H1 (cell line): ENCODE measurements at places on chromosomes 6 and 20. TPM values are rescaled to one million over a fixed set of nuclear protein-coding genes. Genes with fewer than 3 reads are reported as not detected.

DNA sequence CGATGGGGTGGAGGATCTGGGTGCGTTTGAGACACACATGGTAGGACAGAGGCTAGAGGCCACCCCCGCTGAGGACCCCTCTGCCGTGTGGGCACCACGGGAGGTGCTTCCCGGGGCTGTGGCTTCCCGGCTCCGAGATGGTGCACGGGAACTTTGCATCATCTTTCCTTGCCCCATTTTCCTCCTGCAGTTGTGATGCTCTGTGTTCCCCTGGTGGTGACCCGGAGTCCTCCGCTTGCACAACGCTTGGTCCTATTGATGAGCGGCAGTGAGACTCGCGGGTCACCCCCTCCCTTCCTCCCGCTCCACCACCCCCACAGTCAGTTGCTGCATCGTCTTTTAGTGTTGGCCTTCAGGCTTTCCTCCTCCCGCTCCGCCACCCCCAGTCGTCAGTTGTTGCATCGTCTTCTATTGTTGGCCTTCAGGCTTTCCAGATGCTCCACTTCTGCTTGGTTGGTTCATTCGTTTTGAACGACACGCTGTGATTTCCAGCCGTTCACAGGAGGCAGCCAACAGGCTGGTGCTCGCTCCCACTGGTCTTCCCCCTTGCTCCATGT is 37.3 kb downstream of the PYGB start:
- H3K27me3 ChIP-seq, result no peaks in the 10 kb centered on the region
- H3K4me1 ChIP-seq, result no peaks in the 10 kb centered on the region
- peak; percentile 52 for DNase-seq
- peaks cover 4% of the 10 kb centered on the region; the same call in 1 of the 2 replicates for H3K36me3 ChIP-seq
- H3K27ac ChIP-seq, result no peak overlapping the region

GRCh38 chr6:139597771-139598755 is 223.6 kb upstream of the CITED2 start:
- H3K4me3 ChIP-seq, result no peak overlapping the region
- no peaks in the 10 kb centered on the region for H3K36me3 ChIP-seq
- H3K4me1 ChIP-seq, result no peaks in the 10 kb centered on the region
- no peak for DNase-seq

- no peak for DNase-seq
- no peaks in the 10 kb centered on the region for H3K27me3 ChIP-seq
- H3K27ac ChIP-seq, result no peak overlapping the region
- no peaks in the 10 kb centered on the region for H3K36me3 ChIP-seq
- H3K4me3 ChIP-seq, result no peak overlapping the region
- H3K4me1 ChIP-seq, result no peaks in the 10 kb centered on the region; the same call in 1 of the 2 replicates
These were observed 22.5 kb downstream of the RAB22A start for GRCh38 chr20:58331961-58332551.

DNA sequence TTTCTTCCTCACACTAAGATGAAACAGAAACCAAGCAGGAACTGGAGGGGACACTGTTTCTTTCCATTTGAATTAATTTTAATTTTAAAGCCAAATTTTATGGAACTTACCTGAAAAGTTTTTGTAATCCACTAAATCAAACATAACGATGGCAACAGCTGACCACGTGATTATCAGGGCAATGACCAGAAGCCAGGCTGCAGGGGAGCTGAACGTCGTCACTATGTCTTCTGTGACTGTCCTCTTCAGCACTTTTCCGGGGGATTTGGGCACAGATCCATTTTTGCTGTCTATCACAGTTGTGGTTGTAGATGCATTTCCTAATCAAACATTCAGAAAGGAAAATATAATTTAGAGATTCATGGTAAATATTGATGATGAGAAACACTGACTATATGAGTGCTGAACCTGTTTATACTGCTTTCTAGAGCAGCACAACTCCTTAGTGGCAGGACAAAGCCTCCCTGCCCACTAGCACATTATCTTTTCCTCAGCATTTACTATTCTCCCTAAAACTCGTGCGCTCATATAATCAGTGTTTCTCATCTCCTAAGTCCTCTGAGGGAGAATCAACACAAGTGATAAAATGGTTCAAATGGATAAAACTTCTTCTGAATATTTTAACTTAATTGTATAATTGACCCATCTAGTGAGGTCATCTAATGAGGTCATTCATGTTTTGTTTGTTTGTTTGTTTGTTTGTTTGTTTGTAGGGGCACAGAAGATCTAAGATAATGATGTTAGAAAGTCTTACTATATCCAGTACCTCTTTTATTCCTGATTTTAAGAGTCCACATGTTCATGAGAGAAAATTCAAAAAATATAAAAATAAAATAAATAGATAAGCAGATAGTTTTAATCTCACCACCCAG is 65.7 kb downstream of the TRDN start:
- peaks cover 36% of the 10 kb centered on the region for H3K36me3 ChIP-seq
- no peak for DNase-seq
- no peaks in the 10 kb centered on the region for H3K4me1 ChIP-seq
- H3K27me3 ChIP-seq, result no peaks in the 10 kb centered on the region
- no peak overlapping the region for H3K27ac ChIP-seq
- no peak overlapping the region for H3K4me3 ChIP-seq

- H3K4me3 ChIP-seq, result no peak overlapping the region
- H3K4me1 ChIP-seq, result no peaks in the 10 kb centered on the region
- DNase-seq, result no peak
- no peaks in the 10 kb centered on the region; the same call in 1 of the 2 replicates for H3K27me3 ChIP-seq
These were observed 619.4 kb upstream of the CDH4 start for GRCh38 chr20:60632391-60633262.

DNA sequence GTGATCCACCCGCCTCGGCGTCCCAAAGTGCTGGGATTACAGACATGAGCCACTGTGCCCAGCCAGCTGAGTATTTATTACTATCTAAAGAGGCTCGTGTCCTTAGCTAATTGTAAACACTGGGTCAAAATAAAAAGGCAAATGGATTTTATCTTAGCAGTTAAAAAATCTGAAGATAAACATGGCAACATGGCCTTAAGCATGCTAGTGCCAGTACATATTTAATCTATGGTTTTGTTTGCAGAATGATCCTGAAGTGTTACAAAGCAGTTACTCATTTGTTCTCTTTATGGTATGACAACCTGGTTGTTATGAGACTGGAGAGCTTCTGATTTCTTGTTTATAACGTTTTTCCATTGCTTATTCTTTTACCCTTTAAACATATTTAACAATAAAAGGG is 3.9 kb upstream of the KIAA0408 start:
- no peaks in the 10 kb centered on the region for H3K36me3 ChIP-seq
- H3K27me3 ChIP-seq, result no peaks in the 10 kb centered on the region
- no peak overlapping the region for H3K27ac ChIP-seq
- DNase-seq, result no peak
- H3K4me3 ChIP-seq, result no peak overlapping the region

Gene MUC21
- total RNA-seq, result not detected in 2 replicates

Gene TMEM151B
- 15.5 and 15.7 TPM in 2 replicates for total RNA-seq

- H3K4me1 ChIP-seq, result peaks cover 6% of the 10 kb centered on the region
- no peak overlapping the region for H3K4me3 ChIP-seq
- H3K27me3 ChIP-seq, result no peaks in the 10 kb centered on the region
- H3K27ac ChIP-seq, result no peak overlapping the region
- no peak for DNase-seq
These were observed 5.3 kb downstream of the SCAF8 start for GRCh38 chr6:154738551-154738961.

- peaks cover under 1% of the 10 kb centered on the region; the same call in 1 of the 2 replicates for H3K27me3 ChIP-seq
- no peak overlapping the region for H3K27ac ChIP-seq
- H3K4me3 ChIP-seq, result no peak overlapping the region
- no peaks in the 10 kb centered on the region for H3K4me1 ChIP-seq
These were observed 165.3 kb upstream of the FAM83B start for GRCh38 chr6:54681267-54681666.

Gene ELOVL2
- total RNA-seq, result 0.69 and 0.89 TPM in 2 replicates

DNA sequence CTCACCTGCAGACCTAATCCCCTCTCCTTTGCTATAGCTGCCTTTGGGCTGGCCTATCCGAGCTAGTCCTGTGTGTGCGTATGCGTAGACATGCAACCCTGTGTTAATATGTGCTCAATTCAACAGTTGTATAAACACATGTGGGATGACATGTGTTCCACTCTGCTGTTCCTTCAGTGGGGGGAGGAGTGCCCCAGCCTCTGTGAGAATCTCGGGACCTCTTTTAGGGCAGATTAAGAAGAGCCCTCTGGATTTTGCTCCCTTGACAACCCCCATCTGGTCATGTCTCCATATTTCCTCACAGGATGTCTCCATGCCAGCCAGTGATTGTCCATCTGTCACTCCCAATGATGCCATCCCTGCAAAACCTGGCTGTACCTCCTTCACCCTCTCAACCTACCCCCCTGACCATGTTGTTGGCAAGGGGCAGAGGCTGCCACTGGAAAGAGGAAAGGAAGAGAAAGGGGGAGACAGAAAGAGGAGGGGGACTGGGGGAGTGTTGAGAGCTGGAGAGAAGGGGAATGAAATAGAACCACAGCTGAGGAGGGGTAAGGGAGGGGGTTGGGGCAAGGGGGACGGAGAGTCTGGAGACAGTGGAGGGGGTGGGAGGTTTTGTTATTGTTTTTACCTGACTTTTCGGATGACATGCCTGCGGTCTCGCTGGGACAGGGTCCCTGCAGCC is 417 bp downstream of the PRRT1 start:
- H3K4me1 ChIP-seq, result peaks cover 14% of the 10 kb centered on the region
- H3K27ac ChIP-seq, result no peak overlapping the region
- 0 out of 2 replicates have a peak, but pooled peaks cover under 1% of the 10 kb centered on the region for H3K36me3 ChIP-seq
- no peak overlapping the region; the same call in 1 of the 2 replicates for H3K4me3 ChIP-seq
- no peak for DNase-seq

Gene POM121L2
- 0.09 and 0.17 TPM in 2 replicates for total RNA-seq

DNA sequence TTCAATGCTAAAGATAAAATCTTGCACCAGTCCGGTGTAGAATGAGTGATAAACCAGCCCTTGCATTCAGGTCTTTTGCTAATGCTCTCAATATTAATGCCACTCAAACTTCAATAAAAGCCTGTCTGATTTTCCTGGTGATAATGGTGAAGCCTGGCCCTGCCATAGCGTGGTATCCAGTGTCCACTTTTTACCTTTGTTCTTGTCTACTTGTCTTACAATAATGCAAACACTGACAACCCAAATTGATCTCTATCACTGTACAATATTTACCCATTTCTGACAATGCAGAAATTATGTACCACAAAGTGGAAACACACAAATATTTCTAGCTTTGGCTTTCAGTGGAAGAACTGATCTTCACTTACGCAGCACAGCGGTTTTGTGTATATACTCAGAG is 189.1 kb downstream of the ZDHHC14 start:
- no peak overlapping the region for H3K27ac ChIP-seq
- H3K4me3 ChIP-seq, result no peak overlapping the region
- DNase-seq, result no peak
- H3K36me3 ChIP-seq, result no peaks in the 10 kb centered on the region

DNA sequence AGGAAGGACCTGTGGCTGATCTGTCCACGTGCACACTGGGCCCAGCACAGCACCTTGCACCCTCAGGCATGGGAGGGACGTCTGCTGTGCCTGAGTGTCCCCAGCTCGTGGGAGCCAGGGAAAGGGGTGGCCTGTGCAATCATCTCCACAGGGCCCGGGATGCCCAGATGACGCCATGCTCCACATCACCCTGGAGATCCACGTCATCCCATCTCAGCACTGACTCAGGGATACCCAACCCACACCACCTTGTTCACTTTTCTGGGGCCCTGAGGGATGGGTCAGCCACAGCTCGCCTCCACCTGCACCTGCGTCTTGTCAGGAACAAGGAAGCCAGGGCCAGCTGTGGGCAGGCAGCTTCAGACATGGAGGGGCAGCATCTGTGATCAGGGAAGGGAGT is 48.2 kb downstream of the RAB44 start:
- H3K36me3 ChIP-seq, result no peaks in the 10 kb centered on the region
- no peaks in the 10 kb centered on the region for H3K27me3 ChIP-seq
- no peaks in the 10 kb centered on the region for H3K4me1 ChIP-seq
- no peak for DNase-seq
- H3K4me3 ChIP-seq, result no peak overlapping the region

DNA sequence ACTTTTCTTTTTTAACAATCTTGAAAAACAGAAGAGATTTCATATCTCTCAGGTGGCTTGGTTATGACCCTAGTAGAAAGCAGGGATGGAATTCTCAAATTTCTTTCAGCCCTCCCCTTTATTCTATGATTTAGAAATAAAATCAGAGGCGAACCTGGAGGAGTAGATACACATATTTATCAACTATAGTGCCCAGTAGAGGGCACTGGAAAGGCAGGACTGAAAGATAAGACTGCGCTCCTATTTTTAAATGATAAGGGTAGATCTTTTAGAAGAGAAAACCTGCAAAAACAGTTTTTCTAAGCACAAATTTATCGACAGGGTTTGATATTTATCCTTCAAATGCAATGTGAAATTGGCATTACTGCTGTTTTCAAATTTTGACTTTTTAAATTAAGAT is 1296.6 kb downstream of the EPHA7 start:
- no peak overlapping the region for H3K27ac ChIP-seq
- DNase-seq, result no peak
- no peak overlapping the region for H3K4me3 ChIP-seq
- no peaks in the 10 kb centered on the region for H3K36me3 ChIP-seq
- H3K4me1 ChIP-seq, result no peaks in the 10 kb centered on the region

Gene LAMP5
- 0.22 and 0.31 TPM in 2 replicates for total RNA-seq

- peaks cover 31% of the 10 kb centered on the region for H3K4me1 ChIP-seq
- no peaks in the 10 kb centered on the region for H3K27me3 ChIP-seq
- peaks cover 17% of the 10 kb centered on the region; the same call in 1 of the 2 replicates for H3K36me3 ChIP-seq
- 0 out of 2 replicates have a peak overlapping the region, but pooled peaks have one; percentile 10 for H3K4me3 ChIP-seq
- 0 out of 2 replicates have a peak overlapping the region, but pooled peaks have one; percentile 51 for H3K27ac ChIP-seq
These were observed 3.6 kb downstream of the CCND3 start for GRCh38 chr6:41937861-41938574.
